ENCODE measurements at places on chromosomes 7 and 10. TPM values are rescaled to one million over a fixed set of nuclear protein-coding genes. Genes with fewer than 3 reads are reported as not detected.
A peak's percentile ranks its signal among the peaks of the same experiment; 100 is the strongest.

PARP12 gene
- 58.5 TPM for total RNA-seq

GRCh38 chr7:99601656-99602310 lies 3.7 kb downstream of the TMEM225B start:
- no peak overlapping the region for H3K4me3 ChIP-seq
- H3K36me3 ChIP-seq, result no peaks in the 10 kb centered on the region
- H3K27me3 ChIP-seq, result no peaks in the 10 kb centered on the region
- H3K27ac ChIP-seq, result no peak overlapping the region

DNA sequence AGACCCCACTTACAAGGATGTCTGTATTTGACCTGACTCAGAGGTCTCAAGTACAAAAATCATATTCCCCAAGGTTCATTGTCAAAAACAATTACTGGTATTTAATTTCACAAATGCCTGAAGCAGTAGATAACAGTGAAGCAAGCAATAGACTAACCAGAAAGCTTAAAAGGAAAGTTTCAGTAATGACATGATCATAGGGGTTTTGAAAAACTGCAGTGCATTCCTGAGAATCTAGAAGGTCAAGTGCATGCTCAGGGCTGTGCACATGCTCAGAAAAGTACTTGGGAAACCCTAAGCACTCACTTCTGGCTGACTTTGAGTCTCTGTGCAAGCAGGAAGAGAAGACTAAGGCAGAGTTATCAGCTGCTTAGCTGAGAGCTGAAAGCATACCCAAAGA lies 27.1 kb downstream of the RASGEF1A start:
- no peaks in the 10 kb centered on the region for H3K36me3 ChIP-seq
- H3K27ac ChIP-seq, result no peak overlapping the region
- peaks cover 4% of the 10 kb centered on the region for H3K27me3 ChIP-seq
- no peak for DNase-seq
- no peak overlapping the region for H3K4me3 ChIP-seq

GRCh38 chr10:29840516-29841276 lies 205.9 kb upstream of the SVIL start:
- peaks cover 12% of the 10 kb centered on the region for H3K27me3 ChIP-seq
- H3K4me3 ChIP-seq, result no peak overlapping the region
- no peak for DNase-seq
- peaks cover 5% of the 10 kb centered on the region for H3K4me1 ChIP-seq

DNA sequence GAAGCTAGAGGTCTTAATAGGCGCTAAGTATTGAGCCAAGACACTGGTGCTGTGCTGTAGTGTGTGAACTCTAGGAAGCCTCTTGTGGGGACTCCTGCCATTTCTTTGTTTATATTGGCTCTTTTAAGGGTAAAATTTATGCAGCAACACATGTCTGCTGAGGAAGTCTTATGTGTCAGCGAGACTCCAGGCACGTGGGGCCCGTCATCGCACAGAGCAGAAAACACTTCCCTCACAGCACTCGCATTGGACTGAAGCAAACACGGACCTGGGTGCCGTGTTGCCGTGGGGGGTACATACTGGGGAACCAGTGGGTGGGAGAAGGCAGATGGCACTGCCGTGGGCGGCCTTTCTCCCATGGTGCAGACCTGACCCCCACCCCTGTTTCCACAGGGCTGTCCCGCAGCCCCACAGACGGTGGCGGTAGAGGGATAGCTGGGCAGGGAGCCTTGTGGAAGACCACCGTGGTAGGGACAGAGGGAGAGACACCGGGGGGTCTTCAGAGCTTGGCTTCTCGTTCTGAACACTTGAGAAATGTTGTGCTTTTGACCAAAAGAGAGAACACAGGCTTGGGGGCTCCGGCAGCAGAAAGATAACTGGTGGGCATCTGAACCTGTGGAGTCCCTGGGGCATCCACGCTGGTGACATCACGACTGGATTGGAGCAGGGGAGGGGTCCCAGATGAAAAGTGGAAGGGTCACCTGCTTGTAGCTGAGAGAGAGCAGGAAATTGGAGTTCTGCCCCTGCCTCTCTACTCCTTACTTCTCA lies 284.7 kb upstream of the SHH start:
- H3K4me3 ChIP-seq, result no peak overlapping the region
- H3K27ac ChIP-seq, result no peak overlapping the region
- no peaks in the 10 kb centered on the region for H3K27me3 ChIP-seq
- no peaks in the 10 kb centered on the region for H3K36me3 ChIP-seq
- peak; percentile 21 for DNase-seq

DNA sequence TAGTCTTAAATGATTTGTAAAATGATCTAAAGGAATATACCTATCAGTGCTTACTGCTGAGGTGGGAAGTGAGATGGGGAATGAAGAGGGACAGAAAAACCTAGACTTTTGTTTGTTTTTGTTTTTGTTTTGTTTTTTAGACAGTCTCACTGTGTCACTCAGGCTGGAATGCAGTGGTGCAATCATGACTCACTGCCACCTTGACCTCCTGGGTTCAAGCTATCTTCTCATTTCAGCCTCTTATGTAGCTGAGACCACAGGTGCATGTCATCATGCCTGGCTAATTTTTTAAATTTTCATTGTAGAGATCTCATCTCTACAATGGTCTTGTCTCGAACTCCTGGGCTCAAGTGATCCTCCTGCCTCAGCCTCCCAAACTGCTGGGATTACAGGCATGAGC lies 116.4 kb upstream of the SEM1 start:
- no peaks in the 10 kb centered on the region for H3K27me3 ChIP-seq
- H3K36me3 ChIP-seq, result no peaks in the 10 kb centered on the region

- H3K4me1 ChIP-seq, result no peaks in the 10 kb centered on the region
- H3K27me3 ChIP-seq, result no peaks in the 10 kb centered on the region
- H3K4me3 ChIP-seq, result no peak overlapping the region
Measured at GRCh38 chr7:122764902-122765301, 62.2 kb upstream of the RNF148 start.

WNT8B gene
- not detected for total RNA-seq

GRCh38 chr7:64873155-64873500 lies 29.9 kb upstream of the ZNF273 start:
- H3K27me3 ChIP-seq, result no peaks in the 10 kb centered on the region
- H3K4me3 ChIP-seq, result no peak overlapping the region
- H3K27ac ChIP-seq, result no peak overlapping the region
- H3K4me1 ChIP-seq, result no peaks in the 10 kb centered on the region
- no peak for DNase-seq

LLCFC1 gene
- not detected for total RNA-seq
